ENCODE measurements at places on chromosomes 7 and 10. TPM values are rescaled to one million over a fixed set of nuclear protein-coding genes. Genes with fewer than 3 reads are reported as not detected.

DNA sequence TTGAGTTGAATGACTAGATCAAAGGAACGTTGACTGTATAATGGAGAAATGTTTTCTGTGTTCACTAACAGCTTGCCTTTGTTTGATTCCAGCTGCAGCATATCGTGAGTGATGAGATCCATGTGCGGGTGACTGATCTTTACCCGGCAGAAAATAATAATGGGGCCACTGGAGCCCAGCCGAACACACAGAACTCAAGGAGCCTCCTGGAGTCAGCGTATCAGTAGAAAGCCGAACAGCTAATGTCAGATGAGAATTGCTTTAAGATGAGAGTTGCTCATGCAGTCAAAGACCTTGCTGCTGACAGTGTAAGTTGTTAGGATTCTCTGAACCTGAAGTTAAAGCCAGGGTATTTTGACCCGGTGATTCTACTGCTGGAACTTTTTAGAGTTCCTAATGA lies 34.3 kb upstream of the MTPAP start:
- H3K36me3 ChIP-seq = no peaks in the 10 kb centered on the region
- DNase-seq = no peak
- no peaks in the 10 kb centered on the region for H3K27me3 ChIP-seq

- H3K27me3 ChIP-seq = no peaks in the 10 kb centered on the region
- DNase-seq = peak; percentile 60
- no peaks in the 10 kb centered on the region for H3K36me3 ChIP-seq
- H3K4me3 ChIP-seq = no peak overlapping the region
Measured at GRCh38 chr10:131838966-131839742, 61.7 kb upstream of the PPP2R2D start.

DNA sequence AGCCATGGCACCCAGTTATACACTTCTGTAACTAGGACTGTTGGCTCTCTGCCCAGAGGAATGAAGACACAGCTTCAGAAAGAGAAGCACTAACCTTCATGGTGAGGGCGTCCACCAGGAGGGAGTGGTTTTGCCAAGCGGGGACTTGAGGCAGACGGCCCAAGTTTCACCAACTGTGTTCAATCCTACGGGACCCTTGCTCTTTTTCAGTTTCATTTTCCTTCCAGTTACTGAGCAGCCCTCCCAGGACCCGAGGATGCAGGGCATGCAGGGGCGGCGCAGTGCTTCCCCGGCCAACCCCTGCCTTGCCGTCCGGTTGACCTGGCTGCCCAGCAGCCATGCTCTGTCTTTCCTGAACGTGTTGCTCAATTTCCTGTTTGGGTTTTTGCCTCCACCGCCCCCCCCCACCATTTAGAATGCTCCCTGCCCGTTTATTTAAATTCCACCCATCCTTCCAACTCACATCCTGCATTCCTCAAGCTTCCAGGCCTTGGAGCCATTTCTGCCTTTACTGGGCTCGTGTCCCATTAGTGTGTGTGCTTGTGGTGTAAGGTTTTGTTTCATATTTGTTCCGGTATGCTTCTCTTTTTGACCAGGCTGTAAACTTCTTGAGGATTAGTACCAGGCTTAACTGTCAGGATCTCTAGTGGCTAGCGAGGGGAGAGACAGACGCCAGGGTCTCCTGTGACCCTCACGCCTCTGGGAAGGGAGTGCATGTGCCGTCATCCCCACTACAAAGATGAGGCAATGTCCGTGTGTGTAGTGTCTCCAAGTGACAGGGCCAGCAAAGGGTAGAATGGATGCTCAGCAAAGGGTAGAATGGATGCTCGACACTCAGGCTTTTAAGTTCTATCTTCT lies 31.6 kb downstream of the IL15RA start:
- peaks cover 4% of the 10 kb centered on the region for H3K4me1 ChIP-seq
- DNase-seq = no peak
- no peaks in the 10 kb centered on the region for H3K36me3 ChIP-seq
- H3K27me3 ChIP-seq = peaks cover 13% of the 10 kb centered on the region
- H3K27ac ChIP-seq = no peak overlapping the region
- H3K4me3 ChIP-seq = no peak overlapping the region

DNA sequence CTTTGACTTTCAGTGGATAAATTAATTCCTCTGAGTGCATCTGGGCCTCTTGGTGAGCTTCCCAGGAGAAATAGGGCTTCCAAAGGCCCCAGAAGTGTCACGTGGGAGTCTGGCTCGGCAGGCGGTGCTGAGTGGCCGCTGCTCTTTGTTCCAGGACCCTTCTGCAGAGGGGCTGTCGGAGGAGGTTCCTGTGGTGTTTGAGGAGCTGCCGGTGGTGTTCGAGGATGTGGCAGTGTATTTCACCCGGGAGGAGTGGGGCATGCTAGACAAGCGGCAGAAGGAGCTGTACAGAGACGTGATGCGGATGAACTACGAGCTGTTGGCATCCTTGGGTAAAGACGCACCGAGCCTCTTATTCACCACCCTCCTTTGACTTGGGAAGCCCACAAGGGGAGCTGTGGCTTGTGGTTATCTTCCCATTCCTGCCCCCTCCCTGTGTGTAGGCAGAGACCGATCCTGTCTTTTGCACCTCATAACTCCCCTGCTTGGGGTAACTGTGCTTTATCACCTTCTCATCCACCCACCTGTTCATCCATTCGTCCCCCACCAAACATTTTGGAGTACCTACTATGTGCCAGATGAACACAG lies 11.9 kb downstream of the ZNF862 start:
- H3K4me3 ChIP-seq = no peak overlapping the region
- no peaks in the 10 kb centered on the region for H3K27me3 ChIP-seq
- H3K27ac ChIP-seq = no peak overlapping the region
- peaks cover 13% of the 10 kb centered on the region for H3K4me1 ChIP-seq

- DNase-seq = no peak
- H3K27ac ChIP-seq = no peak overlapping the region
- no peak overlapping the region for H3K4me3 ChIP-seq
- no peaks in the 10 kb centered on the region for H3K27me3 ChIP-seq
- H3K36me3 ChIP-seq = peaks cover 21% of the 10 kb centered on the region
Measured at GRCh38 chr7:29032146-29032545, 74.0 kb upstream of the TRIL start.

DNA sequence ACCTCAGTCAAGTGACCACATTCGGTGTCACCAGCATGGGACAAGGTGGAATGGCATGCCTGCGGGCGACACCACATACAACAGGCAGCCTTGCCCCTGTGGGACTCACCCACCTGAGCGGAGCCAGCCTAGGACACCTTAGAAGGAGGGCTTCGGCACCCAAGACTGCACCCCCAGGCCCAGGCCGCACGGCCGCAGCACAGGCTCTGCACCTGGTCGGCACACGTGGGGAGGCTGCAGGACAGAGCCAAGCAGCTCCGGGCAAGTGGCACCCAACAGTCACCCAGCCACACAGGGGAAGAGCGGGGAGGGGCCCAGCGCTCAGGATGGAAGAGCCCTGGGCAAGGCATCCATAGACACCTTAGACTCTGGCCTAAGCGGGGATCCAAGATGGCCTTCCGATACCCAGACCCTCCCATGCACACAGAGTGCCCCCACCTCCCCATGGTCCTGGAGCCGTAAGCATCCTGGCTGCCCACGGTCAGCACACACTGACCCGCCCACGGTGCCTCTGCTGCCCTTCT lies 16.1 kb upstream of the GPER1 start:
- H3K4me3 ChIP-seq = no peak overlapping the region
- no peaks in the 10 kb centered on the region for H3K36me3 ChIP-seq
- peaks cover 12% of the 10 kb centered on the region for H3K4me1 ChIP-seq
- H3K27ac ChIP-seq = no peak overlapping the region

GRCh38 chr7:41711283-41712064 lies 8.6 kb upstream of the INHBA start:
- no peak for DNase-seq
- H3K4me1 ChIP-seq = peaks cover 5% of the 10 kb centered on the region
- H3K36me3 ChIP-seq = no peaks in the 10 kb centered on the region
- H3K27ac ChIP-seq = no peak overlapping the region

The OR6B1 gene
- total RNA-seq = not detected

GRCh38 chr10:130801784-130802183 lies 509.7 kb downstream of the TCERG1L start:
- H3K27me3 ChIP-seq = peaks cover 11% of the 10 kb centered on the region
- H3K36me3 ChIP-seq = no peaks in the 10 kb centered on the region
- H3K4me1 ChIP-seq = no peaks in the 10 kb centered on the region
- no peak overlapping the region for H3K27ac ChIP-seq
- no peak overlapping the region for H3K4me3 ChIP-seq

GRCh38 chr7:6563936-6564770 lies 12.9 kb upstream of the GRID2IP start:
- no peak overlapping the region for H3K4me3 ChIP-seq
- peaks cover 9% of the 10 kb centered on the region for H3K27me3 ChIP-seq
- no peaks in the 10 kb centered on the region for H3K36me3 ChIP-seq
- H3K4me1 ChIP-seq = no peaks in the 10 kb centered on the region

GRCh38 chr7:142243823-142244222 lies 14.0 kb downstream of the PRSS58 start:
- H3K4me1 ChIP-seq = no peaks in the 10 kb centered on the region
- H3K27ac ChIP-seq = no peak overlapping the region
- no peak for DNase-seq
- peaks cover 9% of the 10 kb centered on the region for H3K27me3 ChIP-seq
- H3K36me3 ChIP-seq = no peaks in the 10 kb centered on the region
- H3K4me3 ChIP-seq = no peak overlapping the region

GRCh38 chr7:4272141-4272540 lies 410.0 kb upstream of the FOXK1 start:
- no peak overlapping the region for H3K27ac ChIP-seq
- H3K4me3 ChIP-seq = no peak overlapping the region
- H3K36me3 ChIP-seq = peaks cover 4% of the 10 kb centered on the region
- DNase-seq = no peak
- H3K4me1 ChIP-seq = no peaks in the 10 kb centered on the region

DNA sequence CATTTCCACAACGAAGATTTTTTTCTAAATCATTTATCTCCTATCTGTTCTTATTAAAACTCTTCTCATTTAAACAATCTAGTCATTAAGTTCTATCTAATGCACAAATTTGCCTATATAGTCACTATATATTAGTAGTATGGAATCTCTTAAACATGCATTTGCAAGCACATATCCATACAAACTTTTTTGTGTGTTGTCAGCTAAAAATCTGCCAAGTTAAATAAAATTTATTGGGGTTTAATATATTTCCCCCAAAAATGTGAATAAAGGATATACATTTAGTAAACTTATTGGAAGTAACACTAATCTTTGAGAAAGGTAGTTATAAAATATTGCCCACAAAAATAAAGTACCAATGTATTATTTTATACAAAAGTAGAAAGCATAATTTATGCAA lies 55.3 kb downstream of the ORC5 start:
- H3K27ac ChIP-seq = no peak overlapping the region
- H3K4me3 ChIP-seq = no peak overlapping the region
- H3K36me3 ChIP-seq = peaks cover 3% of the 10 kb centered on the region
- H3K27me3 ChIP-seq = no peaks in the 10 kb centered on the region
- no peak for DNase-seq

DNA sequence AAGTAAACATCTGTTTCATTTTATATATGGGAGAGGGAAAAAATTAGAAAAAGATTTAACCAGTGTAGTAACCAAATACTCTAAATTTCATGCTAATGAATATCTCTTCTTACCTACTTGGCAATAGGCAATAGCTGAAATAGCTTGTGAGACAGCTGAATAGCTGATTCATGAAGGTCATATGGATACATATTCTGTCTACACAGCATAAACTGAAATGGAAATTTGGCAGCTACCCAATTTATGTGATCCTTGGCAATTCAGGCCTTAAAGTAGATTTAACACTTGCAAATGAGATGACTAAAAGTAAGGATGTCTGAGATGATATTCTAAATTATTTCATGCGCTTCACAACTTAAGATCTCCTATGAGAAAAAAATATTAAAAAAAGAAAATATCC lies 261.2 kb upstream of the SEMA3A start:
- no peak overlapping the region for H3K4me3 ChIP-seq
- no peaks in the 10 kb centered on the region for H3K36me3 ChIP-seq
- DNase-seq = no peak
- no peaks in the 10 kb centered on the region for H3K27me3 ChIP-seq
- H3K27ac ChIP-seq = no peak overlapping the region

DNA sequence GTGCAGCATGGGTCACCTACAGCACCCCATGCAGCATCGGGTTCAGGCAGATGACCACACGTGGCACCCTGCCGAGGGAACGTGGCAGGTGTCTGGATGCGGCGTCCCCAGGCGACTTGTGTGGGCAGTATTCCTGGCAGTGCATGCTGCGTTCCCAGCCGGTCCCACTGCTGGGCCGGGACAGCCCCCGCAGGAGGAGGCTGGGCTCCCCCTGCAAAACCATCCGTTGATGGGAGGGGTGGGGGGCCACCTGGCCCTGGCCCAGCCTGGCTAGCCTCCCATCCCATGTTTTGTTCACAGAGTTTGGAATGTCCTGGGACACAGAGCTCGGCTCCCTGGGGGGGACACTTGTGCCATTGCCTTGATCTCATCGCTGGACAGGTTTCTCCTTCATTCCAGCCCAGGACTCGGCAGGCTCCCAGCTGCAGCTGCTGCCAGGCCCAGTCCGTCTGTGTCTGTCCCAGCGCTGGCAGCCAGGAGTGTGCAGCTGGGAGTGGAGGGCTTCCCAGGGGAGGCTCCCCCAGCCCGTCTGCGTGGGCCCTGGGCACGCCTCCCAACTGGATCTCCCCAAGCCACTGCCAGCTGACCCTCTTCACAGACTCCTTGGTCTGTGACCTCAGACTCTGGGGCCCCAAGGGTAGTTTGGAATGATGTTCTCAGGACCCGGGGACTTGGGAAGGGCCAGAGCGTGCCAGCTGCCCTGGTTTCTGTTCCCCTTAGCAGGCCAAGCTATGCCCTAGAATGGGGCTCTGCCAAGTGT lies 32.6 kb downstream of the TMEM270 start:
- DNase-seq = no peak
- peaks cover 4% of the 10 kb centered on the region for H3K27me3 ChIP-seq
- H3K4me1 ChIP-seq = peaks cover 15% of the 10 kb centered on the region
- peaks cover 5% of the 10 kb centered on the region for H3K36me3 ChIP-seq

GRCh38 chr7:37541810-37542443 lies 93.3 kb upstream of the ELMO1 start:
- no peak overlapping the region for H3K4me3 ChIP-seq
- DNase-seq = no peak
- H3K27me3 ChIP-seq = peaks cover 37% of the 10 kb centered on the region

DNA sequence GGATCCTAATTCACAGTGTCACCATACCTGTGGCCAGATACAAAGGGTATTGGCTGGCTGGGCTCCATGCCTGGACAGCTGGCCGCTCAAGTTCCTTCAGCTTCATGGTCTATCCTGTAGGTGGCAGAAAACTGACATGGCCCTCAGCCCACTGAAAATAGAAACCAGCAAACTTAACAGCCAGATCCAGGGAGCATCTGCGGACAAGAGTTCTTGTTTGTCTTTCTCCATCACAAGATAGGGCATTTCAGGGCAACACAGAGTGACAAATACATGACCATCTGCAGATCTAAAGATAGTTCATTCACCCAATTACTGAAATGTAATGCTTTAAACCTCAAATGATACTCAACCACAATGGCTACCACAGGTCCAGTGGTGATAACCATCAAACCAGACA lies 2.8 kb downstream of the SEC31B start:
- no peak overlapping the region for H3K27ac ChIP-seq
- H3K36me3 ChIP-seq = peaks cover 3% of the 10 kb centered on the region
- H3K27me3 ChIP-seq = peaks cover 24% of the 10 kb centered on the region
- no peak for DNase-seq
